ENCODE measurements at places on chromosomes 5 and 9. TPM values are rescaled to one million over a fixed set of nuclear protein-coding genes. Genes with fewer than 3 reads are reported as not detected.

DNA sequence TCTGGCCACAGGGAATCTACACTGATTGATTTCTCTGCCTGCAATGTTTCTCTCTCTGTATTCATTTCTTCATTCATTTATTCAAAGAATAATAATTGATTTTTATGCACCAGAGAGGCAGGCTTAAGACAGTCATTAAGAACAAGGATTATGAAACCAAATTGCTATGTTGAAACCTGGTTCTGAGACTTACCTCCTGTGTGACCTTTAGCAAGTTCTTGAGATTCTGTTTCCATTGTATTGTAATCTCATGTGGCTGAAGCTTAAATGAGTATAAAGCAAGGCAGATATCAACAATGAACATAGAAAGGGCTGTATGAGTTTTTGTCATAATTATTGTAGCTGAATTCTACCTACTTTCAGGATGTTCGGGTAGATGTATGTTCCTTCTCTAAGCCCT is 129.6 kb upstream of the GRIA1 start:
- no peak for DNase-seq

DNA sequence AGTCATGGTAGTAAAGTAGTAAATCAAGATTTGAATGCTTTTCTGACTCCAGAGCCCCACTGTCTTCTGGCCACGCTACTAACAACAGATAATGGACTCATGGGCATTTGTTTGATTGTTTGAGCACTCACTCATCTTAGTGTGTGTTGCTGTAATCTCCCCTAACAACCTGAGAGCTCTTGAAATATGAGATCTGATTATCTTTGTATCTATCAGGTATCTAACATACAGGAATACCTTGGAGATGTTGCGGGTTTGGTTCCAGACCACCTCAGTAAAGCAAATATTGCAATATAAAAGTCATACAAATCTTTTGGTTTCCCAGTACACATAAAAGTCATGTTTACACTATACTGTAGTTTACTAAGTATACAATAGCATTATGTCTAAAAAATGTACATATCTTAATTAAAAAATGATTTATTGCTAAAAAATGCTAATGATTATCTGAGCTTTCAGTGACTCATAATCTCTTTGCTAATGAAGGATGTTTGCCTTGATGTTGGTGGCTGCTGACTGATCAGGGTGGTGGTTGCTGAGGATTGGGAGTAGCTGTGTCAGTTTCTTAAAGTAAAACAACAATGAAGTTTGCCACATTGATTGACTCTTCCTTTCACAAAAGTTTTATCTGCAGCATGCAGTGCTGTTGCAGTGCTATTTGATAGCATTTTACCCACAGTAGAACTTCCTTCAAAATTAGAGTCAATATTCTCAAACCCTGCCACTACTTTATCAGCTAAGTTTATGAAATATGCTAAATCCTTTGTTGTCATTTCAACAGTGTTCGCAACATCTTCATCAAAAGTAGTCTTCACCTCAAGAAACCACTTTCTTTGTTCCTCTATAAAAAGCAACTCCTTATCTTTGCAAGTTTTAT is 92.2 kb downstream of the ZNF462 start:
- DNase-seq = no peak

Gene HTR1A
- polyA plus RNA-seq = 0.10 TPM

DNA sequence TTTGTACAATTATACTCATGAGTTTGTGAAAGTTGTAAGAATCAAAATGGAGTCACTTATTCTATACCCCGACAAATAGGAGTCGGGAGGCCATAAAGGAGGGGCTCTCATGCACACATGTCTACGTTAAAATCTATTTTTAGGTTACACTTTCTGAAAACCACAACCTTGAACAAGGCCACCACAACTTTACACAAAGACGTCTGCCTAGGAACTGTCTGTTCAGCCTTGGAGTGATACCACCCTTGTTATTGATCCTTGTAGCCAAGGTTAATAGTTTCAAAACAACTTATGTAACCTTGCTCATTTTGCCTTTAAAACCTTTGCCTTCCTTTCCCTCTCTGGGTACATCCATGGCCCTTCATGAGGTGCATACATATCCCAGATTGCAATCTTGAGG is 4.1 kb upstream of the NDFIP1 start:
- DNase-seq = no peak

Gene STARD4
- 4.5 TPM for polyA plus RNA-seq

DNA sequence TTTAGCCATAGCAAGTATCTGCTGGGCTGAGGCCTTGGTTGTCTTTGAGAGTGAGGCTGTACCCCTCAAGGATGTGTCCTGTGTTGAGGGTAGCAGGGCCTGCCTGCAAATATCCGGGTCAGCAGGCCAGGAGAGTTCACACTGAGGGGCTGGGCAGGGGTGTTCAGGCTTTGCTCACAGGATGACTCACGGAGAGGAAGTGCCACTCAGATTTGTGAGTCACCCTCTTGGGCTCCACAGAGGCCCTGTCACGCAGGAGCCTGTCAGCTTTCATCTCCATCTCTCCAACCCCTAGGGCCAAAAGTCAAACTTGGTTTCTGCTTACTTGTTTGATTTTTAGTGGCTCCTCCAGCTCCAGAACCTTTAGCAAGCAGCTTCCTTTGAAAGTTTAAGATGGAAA is 211.5 kb downstream of the SEC61B start:
- no peak for DNase-seq
